ENCODE measurements at places on chromosomes 1 and 21.

DNA sequence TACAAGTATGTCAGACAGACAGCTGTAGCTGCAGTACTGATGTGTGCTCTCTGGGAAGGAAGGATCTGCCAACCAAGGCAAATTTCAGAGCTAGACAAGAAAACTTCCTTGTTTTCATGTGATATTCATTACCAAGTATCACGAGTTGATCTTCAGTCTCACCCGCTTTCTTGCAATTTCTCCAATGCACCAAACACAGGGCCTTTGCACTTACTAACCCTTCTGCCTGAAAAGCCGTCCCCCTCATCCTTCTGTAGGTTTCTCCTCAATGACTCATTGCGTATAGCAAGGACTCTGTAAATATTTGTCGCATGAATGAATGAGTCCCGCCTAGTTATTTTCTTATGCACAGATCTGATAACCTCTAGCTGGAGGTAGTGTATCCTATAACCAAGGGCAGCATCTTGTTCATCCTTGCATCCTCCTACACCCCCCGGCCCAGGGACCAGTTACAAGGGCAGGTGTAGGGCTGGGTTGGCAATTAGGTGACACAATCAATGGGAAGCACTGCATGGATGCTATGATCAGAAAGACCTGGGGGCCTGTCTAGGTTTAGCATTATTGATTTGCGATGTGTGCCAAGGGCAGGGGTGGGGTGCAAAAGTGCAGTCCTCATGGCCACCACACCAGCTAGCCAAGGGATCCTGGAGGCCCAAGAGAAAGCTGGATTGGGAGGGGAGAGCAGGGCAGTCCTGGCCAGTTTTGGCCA lies 51.4 kb upstream of the GPR157 start:
- DNase-seq = no peak

DNA sequence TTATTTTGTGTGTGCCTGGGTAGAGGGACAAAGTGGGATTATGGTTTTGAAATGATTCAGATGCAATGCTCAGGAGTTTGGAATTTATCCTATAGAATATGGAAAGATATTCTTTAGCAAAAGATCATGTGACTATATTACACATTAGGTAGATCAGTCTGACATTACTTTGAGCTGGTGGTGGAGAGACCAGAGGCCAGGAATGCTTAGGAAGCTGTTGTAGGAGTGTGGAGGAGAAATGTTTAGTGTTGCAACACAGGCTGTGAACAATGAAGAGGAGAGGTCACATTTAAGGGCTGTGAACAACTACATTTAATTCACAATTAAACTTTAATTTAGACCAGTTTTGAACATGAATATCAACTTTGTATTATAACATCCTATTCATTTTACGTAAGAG lies 45.3 kb upstream of the PODN start:
- DNase-seq = no peak

DNA sequence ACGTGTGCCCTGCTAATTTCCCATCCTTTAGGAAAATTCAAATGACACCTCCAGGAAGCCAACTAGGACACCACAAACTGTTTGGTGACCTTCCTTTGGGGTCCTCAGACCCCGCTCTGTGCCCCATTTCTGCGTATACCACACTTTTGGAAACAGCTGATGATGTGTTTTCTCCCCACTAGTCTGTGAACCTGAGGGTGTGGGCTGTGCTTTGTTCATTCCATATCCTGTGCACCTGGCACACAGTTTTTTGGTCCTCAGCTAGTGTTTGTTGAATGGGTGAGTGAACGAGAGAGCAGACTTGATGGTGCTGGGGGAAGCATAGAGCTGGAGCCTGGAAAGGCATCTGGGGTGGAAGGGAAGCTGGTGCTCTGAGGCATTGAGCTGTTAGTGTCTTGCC lies 48.6 kb downstream of the RPS6KA1 start:
- no peak for DNase-seq

GRCh38 chr1:39990428-39990827 lies 35.5 kb downstream of the MFSD2A start:
- no peak for DNase-seq

- no peak for DNase-seq
Observed at GRCh38 chr1:1039145-1039910, 19.4 kb downstream of the AGRN start.

- no peak for DNase-seq
Observed at GRCh38 chr1:116112388-116113140, 1.4 kb downstream of the MAB21L3 start.

DNA sequence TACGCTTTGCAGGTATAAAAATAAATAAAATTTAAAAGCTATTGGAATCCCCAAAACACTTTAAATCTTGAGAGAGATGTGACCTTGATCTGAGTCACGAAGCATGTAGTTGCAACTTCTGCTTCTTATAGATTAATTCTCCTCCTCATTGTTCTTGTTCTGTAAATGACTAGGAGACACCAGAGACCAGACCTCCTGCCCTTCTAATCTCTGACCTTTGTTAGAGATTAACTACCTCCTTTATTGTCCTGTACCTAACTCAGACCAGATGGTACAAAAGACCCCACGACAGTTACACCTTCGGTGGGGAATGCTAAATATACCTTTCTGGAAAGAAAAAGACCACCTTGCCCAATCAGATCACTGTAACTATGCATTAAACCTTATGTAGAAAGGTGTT lies 76.9 kb upstream of the NEK2 start:
- no peak for DNase-seq

DNA sequence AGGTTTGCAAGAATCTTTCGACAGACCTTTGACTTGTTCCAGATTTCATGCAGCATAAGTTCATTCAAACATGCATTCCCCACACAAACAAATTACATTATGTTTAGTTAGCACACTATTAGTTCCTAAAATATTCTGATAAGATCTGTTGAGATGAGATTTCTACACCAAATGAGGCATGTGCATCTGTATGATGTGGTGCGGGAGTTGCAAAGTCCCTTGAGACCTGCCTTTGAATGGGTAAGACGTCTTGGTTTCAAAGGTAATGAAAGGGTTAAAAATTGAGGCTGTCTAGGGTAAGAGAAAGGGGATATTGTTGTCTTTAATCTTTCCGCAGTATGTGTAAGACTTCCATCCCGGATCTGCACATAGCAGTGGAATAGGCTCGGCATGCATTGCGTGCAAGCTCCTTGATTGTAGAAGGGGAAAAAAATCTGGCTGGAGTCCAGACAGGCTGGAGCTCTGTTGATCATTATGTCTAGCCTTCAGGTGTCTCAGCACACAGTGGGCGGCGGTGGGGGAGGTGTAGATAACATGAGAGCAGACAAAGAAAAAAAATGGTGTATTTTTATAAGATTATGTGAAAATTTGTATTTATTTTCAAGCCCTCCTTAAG lies 296.6 kb downstream of the PTPRC start:
- no peak for DNase-seq

GRCh38 chr1:7524341-7525337 lies 246.5 kb upstream of the VAMP3 start:
- DNase-seq = no peak

DNA sequence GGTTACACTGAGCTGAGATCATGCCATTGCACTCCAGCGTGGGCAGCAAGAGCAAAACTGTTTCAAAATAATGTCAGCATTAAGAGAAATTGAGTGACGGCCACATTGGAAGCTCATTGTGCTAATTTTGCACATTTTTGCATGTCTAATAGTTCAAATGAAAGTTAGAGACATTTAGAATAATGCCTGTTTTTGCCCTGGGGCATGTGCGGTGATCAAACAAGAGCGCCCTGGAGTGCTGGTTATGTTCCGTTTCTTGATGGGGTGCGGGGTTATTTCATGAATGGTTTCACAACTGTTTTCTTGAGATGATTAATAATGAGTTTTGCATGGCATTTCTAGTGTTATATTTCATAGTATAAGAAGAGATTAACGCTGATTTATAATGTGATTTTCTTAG lies 13.1 kb downstream of the OR2T11 start:
- no peak for DNase-seq

GRCh38 chr1:100759188-100759587 lies 39.6 kb downstream of the VCAM1 start:
- DNase-seq = no peak

DNA sequence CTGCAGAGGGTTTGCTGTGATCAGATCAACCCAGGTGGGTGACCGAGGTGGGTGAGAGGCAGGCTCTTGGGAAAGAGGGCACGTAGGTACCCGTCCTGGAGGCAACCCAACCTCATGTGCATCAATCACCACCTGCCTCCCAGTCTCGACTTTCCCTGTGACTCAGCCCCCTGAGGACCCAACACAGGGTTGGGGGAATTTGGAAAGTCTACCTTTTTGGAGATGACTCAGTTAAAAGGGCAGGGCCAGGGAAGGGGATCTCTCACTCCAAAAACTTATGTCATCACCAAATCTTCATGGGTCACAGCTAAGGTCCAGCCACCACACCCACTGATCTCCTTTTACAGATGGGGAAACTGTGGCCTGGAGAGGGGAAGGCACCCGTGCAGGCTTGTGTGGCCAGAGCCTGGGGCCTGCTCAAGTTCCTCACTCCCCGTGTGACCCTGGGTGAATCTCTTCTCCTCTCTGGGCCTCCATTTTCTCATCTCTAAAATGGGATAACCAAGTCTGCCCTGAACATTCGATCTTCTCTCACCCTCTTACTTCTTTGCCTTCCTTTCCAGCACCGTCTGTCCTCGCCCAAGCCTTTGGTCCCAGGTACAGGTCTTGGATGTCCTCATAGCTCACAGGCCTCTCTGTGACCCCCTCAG lies 34.6 kb upstream of the WNT4 start:
- DNase-seq = no peak

Data from esophagus squamous epithelium (tissue), 5 donors.